Activated T-cell treated with anti-CD3 and anti-CD28 coated beads, Interleukin-2, amount 50 U/mL, for 72 hours (primary cell): ENCODE measurements at places on chromosomes 2 and 18. TPM values are rescaled to one million over a fixed set of nuclear protein-coding genes. Genes with fewer than 3 reads are reported as not detected.

The KLF11 gene
- total RNA-seq = 11.0 TPM

The FAM98A gene
- total RNA-seq = 20.7 TPM

The TAF1B gene
- total RNA-seq = 23.7 TPM

The COLEC12 gene
- 0.05 TPM for total RNA-seq

The ECEL1 gene
- total RNA-seq = 2.5 TPM

The ATP6V1C2 gene
- 0.21 TPM for total RNA-seq

The TXNDC2 gene
- not detected for total RNA-seq

The ANKRD62 gene
- not detected for total RNA-seq

The UGT1A8 gene
- total RNA-seq = not detected

The GAREM2 gene
- total RNA-seq = 1.4 TPM

The MYO3B gene
- 3.8 TPM for total RNA-seq

The ERICH2 gene
- total RNA-seq = 0.58 TPM

The GRB14 gene
- not detected for total RNA-seq

The ARHGAP28 gene
- not detected for total RNA-seq

The SAG gene
- 0.02 TPM for total RNA-seq
